NCI-H2081 (cell line): ENCODE measurements at places on chromosomes 7 and 10.

DNA sequence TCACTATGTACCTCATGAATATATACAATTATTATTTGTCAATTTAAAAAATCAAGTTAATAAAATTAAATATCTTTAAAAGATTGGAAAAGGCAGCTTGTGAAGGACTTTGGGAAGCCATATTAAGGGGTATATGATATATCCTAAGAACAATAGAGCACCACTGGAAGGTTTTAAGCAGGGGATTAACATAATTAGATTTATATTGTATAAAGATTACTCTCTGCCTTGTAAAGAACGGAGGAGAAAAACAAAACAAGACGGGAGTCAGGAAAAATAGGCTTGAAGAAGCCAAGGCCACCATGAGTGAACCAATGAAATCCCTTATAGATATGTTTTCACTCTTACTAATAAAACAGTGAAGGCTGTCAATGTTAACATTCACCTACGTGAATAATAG is 11.1 kb upstream of the CNNM1 start:
- DNase-seq: no peak

GRCh38 chr10:24814568-24815313 is 91.1 kb upstream of the ARHGAP21 start:
- DNase-seq: no peak

GRCh38 chr7:107130487-107131220 is 38.1 kb upstream of the HBP1 start:
- DNase-seq: no peak

- no peak for DNase-seq
Measured at GRCh38 chr10:92241501-92241900, 49.4 kb downstream of the CPEB3 start.

DNA sequence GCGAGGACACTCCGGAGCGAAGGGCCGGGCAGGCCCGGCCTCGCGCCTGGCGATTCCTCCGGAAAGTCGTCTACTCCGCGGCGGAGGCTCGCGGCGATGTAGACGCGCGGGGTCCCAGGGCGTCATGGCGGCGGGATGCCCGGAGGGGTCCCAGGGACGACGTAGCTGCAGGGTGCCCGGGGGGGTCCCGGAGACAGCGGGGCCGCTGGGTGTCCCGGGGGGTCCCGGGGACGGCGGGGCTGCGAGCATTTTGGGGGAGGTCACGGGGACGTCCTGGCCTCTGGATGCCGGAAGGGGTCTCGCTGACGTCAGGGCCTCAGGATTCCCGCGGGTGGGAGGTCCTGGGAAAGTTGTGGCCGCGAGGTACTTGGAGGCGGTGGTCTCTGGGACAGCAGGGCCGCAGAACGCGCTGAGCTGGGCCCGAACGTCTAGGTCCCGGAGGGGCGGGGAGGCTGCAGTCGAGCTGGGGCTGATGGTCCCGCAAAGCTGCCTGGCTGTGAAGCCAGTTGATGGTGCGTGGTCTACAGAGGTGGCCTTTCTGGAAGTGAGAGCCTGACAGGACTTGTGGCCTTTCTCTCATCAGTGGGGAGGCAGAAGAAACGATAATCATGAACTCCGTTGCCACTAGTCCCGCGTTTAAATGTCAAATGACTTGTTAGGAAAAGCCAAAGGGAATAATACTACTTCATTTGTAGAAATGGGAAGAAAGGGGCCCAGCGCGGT is 637 bp downstream of the HSPA14 start:
- no peak for DNase-seq

DNA sequence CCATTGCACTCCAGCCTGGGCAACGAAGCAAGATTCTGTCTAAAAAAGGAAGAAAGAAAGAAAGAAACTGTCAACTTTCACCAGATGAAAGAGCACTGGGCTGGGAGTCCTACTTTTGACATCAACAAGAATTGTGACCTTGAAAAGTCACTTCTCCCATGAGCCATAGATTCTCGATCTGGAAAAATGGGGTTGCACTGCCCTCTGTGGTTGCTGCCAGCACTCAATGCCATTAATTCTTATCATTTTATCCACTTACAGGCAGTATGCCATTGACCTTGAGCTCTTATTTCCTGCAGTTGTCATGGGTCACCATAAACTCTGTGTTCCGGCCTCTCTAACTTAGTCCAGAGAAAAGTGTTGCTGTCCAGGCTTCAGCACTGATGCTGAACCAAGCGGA is 137.2 kb downstream of the NOC3L start:
- no peak for DNase-seq

DNA sequence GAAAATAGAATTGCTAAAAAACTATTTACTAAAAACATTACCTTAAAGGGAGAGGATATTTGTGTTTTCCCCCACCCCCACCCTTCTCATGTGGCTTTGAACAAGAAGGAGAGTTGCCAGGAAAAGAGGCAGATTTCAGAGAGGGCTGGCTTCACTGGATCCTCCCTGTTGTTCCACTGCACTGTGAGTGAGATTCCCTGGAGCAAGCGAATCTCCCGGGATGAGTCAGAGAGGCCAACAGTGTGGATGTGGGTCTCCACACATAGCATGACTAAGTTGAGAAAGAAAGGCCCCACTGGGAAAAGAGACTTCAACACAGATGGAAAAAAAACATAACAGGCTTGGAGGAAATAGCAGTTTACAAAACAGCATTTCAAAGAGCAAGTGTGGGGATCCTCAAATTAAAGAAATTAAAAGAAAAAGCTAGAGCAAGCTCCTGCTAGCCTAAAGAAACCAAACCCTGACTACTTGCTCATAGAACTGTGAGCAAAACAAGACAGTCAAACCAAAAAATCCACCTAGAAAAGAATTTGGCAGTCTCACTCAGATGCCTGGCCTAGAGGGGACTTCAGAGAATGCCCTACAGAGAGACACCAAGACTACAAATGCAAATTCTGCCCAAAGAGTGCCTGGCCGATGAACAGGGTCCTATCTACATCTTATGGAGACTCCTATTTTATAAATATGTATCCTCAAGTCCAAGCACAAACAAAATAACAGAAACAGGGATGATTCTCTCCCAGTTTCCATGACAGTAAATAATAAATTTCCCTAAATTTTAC is 3.4 kb downstream of the CAV1 start:
- DNase-seq: no peak

GRCh38 chr10:17236468-17237148 is 8.6 kb downstream of the VIM start:
- no peak for DNase-seq

DNA sequence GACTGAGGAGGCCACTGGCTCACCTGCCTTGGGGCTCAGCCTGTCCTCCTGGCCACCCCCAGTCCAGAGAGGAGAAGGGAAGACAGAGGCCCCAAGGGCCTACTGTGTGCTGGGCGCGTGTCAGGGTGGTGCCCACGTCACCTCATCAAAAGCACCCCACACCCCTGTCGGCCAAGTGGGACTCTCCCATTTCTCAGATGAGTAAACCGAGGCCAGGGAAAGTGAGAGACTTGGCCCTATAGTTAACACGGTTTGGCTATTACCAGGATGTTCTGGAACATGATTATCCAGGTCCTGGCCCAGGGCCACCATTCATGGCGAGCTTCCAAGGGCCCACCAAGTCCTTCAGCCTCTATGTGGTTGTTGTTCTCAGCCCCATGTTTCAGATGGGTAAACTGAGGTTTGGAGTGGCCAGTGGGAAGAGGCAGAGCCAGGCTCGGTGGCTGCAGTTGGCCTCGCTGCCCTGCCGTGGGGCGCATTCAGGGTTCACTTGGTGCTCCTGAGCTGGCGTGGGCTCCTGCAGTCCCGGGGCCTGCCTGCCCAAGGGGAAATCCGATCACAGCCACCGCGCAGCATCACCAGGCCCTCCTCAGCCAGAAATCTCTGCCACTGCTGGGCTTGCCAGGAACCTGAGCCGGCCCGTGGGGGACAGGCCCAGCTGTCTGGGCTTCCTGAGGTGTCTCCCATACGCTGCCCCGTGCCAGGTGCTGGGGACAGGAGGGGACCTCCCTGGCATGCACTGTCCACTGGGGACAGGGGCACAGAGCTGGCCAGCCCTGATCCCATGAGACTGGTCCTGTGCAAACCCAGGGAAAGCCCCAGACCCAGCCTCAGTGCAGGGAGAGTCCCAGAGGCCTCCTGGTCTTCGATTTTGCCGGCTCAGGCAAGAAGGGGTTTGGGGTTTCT is 117.7 kb upstream of the TNRC18 start:
- no peak for DNase-seq

GRCh38 chr7:120703585-120704240 is 154.2 kb downstream of the TSPAN12 start:
- no peak for DNase-seq

GRCh38 chr7:55953707-55954475 is 2.2 kb downstream of the MRPS17 start:
- no peak for DNase-seq

GRCh38 chr7:98051118-98051744 is 55.4 kb upstream of the LMTK2 start:
- DNase-seq: peak; percentile 40

GRCh38 chr10:118272149-118272721 is 69.9 kb downstream of the FAM204A start:
- no peak for DNase-seq

GRCh38 chr7:43113622-43114457 is 1.4 kb downstream of the HECW1 start:
- DNase-seq: no peak

DNA sequence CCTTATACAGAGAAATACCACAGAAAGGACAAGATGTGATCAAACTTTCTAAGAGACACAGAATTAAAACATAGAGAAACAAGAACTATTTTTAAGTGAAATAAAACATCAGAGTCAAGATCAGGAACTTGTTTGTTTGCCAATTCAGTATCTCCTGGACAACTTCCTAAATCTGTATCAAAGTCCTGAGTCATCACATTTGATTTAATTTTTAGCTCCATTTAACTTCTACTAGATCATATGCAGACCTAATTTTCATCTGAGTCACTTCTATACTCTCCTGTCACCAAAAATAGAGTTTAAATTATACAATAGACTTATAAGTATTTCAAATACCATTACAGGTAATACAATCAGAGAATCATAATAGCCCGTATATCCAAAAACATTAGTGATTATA is 268.1 kb downstream of the PRKG1 start:
- no peak for DNase-seq

- no peak for DNase-seq
Measured at GRCh38 chr7:113026941-113027340, 59.7 kb downstream of the GPR85 start.

DNA sequence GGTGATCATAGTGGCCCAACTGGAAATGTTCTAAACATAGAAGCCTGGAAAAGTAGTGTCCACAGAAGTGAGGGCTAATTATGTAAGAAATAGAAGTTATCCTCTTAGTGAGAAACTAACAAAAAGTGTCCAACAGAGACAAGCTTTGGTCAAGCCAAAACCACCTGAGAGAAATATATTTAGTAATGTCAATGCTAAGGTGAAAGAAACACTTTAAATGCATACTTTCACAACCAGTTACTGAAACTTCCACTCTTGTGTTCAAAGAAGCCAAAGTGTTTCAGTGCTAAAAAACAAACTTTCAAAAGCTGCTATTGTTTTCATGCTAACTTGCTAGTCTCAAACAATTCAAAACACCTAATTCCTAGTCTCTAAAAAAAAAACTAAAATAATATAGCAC is 18.1 kb downstream of the RAB11FIP2 start:
- DNase-seq: no peak

- no peak for DNase-seq
Measured at GRCh38 chr10:71604324-71605018, 115.1 kb downstream of the C10orf105 start.

- DNase-seq: no peak
Measured at GRCh38 chr10:43305876-43306275, 39.0 kb upstream of the RASGEF1A start.

DNA sequence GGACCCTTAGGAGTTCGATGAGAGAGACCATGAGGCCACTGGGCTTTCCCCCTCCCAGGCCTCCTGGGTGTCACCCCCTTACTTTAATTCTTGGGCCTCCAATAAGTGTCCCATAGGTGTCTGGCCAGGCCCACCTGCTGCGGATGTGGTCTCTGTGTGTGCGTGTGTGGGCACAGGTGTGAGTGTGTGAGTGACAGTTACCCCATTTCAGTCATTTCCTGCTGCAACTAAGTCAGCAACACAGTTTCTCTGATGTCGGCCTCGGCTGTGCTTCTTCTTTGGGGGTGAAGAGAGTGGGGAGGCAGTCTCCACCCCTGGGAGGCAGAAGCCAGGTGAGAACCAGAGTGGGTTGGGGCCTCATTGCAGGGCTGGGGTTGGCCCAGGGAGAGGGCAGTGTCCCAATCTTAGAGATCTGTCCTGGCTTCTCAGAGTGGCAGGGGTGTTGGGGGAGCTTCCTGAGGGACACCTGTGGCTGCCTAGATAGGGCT is 1.5 kb downstream of the PVRIG start:
- DNase-seq: no peak

GRCh38 chr10:9427209-9427608 is 1372.7 kb downstream of the GATA3 start:
- DNase-seq: no peak

GRCh38 chr7:154592388-154592787 is 410.5 kb downstream of the PAXIP1 start:
- DNase-seq: no peak
